Keratinocyte (primary cell): ENCODE measurements at places on chromosomes 3 and 15. TPM values are rescaled to one million over a fixed set of nuclear protein-coding genes. Genes with fewer than 3 reads are reported as not detected.

Gene ITPKA
- polyA plus RNA-seq = 0.12 to 0.14 TPM in 2 of 3 replicates, not detected in the other

Gene OR4M2
- not detected in 3 replicates for polyA plus RNA-seq

Gene MEIS2
- polyA plus RNA-seq = 8.3 to 11.4 TPM (median 11.3 TPM) in 3 replicates

Gene SAMD7
- not detected in 3 replicates for polyA plus RNA-seq

Gene TTLL13
- polyA plus RNA-seq = 0.05 to 0.09 TPM (median 0.07 TPM) in 3 replicates

Gene CRYGS
- polyA plus RNA-seq = 1.1 to 5.2 TPM (median 3.4 TPM) in 3 replicates

Gene TUSC7
- not detected in 3 replicates for polyA plus RNA-seq

Gene SYNPR
- not detected in 3 replicates for polyA plus RNA-seq

Gene AHSG
- 0.42 to 0.73 TPM (median 0.59 TPM) in 3 replicates for polyA plus RNA-seq

Gene GRM7
- not detected in 3 replicates for polyA plus RNA-seq

Gene CELF6
- 0.04 to 0.12 TPM in 2 of 3 replicates, not detected in the other for polyA plus RNA-seq
